CD4-positive, alpha-beta T cell (primary cell): ENCODE measurements at places on chromosomes 5 and 9. TPM values are rescaled to one million over a fixed set of nuclear protein-coding genes. Genes with fewer than 3 reads are reported as not detected.

DNAH5 gene
- total RNA-seq, result not detected

C9 gene
- not detected for total RNA-seq

MYO10 gene
- total RNA-seq, result not detected

LRRTM2 gene
- total RNA-seq, result 0.22 TPM

GRM6 gene
- total RNA-seq, result not detected

CDH9 gene
- not detected for total RNA-seq

SHB gene
- total RNA-seq, result 1.2 TPM

GPRIN1 gene
- total RNA-seq, result 0.22 TPM

CEL gene
- total RNA-seq, result 0.39 TPM

PFN3 gene
- total RNA-seq, result not detected

PCDHGC3 gene
- not detected for total RNA-seq

DNA sequence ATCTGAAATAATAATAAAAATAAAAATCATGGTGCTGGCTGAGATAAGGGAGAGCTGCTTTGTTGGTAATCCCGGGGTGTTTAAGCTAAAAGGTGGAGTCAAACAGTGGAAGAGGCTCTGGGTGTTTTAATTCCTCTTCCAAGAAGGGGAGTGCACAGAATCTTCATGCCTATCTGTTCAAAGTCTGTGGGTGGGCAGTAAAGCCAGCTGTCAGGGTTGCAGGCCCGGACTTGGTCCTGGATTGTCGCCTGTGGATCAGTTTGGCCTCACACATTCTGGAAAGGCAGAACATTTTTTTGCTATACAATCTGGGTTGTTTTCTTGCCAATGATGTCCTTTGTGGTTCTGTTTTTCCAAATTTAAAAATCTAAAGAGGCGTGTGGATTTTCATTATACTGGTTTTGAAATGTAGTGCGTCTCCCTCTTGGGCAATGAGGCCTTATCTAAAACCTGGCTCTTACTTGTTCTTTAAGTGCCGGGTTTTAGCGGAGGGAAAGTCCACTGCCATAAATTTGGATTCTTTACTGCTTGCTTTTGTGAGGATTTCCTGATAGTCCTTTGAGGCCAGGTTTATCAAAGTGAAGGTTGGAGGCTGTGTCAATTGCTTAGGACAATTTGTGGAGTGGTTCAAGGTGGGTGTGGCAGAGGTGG lies 5.8 kb downstream of the ANKDD1B start:
- no peak for DNase-seq

GRCh38 chr9:91034521-91034920 lies 232.9 kb downstream of the SYK start:
- no peak for DNase-seq

DNA sequence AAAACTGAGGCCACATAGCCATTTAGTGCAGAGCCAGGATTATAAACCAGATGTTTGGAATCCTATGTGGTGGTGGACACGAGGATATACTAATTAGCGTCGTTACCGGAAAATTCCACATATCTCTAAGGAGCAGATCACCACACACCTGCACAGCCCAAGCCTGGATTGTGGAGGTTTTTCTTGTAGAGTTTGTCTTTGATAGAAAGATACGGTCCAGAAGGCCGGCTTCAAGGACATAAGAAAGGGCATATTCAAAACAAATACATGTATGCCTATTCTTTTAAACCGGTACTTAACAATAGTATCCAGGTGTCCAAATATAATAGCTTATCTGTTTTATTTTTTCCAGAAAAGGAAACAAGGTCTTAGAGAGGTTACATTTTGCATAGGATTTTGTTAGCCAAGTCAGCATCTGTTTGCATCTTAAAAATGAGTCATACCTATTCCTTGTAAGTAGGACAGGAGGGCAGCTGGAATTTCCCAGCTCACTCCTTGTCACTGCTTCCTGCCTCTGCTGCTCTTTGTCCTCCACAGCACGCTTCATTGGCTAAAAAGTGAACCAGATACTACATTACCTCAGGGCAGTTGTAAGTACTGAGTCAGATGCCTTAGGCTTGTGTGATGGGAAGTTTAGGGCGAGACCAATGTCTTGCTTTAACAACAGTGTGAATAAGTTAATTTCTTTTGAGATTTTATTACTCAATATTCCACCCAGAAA lies 3.6 kb downstream of the TMC1 start:
- DNase-seq, result no peak

GRCh38 chr9:133552236-133552635 lies 17.7 kb downstream of the ADAMTSL2 start:
- DNase-seq, result no peak

DNA sequence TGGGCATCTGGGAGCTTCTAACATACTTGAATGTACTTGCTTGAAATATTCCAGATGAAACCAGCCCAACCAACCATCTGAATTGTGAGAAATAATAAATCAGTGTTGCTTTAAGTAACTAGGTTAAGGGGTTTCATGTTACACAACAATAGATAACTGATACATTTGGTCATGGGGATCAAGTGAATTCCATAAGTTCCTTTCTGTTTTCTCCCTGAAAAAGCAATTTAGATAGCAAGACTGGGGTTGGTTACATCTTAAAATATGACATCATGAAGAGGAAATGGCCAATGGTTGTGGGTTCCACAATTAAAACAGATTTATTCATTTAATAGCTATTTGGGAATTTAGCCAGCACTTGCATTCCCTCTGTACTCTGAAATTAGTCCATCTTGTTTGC lies 559.7 kb downstream of the TLR4 start:
- no peak for DNase-seq

DNA sequence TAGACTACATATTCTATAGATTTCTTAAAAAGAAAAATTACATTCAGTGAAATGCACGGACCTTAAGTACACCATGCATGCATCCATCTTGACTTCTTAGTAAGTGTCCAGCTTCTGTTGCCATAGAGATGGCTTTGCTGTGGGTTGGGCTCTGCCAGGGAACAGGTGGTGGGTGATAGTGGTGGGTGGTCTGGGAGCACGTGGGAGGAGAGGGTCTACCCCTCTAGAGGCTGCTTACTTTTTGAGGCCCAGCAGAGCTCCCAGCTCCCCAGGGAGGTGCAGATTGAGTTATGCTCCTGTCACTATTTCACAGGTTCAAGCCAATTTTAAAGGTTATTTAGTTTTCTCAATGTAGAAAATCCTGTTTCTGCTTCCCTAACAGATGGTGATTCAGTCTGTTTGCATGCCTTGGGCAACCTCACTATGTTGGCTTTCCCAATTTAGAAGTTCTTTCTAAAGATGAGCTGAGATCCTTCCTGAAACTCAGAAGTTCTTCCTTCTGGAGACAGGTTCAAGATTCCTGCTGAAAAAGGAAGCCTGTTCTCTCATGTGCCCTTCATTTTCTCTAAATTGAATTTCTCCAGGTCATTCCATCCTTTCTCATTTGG lies 107.4 kb upstream of the LHFPL2 start:
- DNase-seq, result no peak

- no peak for DNase-seq
These were observed 77.2 kb downstream of the TSPAN17 start for GRCh38 chr5:176724472-176724871.

DNA sequence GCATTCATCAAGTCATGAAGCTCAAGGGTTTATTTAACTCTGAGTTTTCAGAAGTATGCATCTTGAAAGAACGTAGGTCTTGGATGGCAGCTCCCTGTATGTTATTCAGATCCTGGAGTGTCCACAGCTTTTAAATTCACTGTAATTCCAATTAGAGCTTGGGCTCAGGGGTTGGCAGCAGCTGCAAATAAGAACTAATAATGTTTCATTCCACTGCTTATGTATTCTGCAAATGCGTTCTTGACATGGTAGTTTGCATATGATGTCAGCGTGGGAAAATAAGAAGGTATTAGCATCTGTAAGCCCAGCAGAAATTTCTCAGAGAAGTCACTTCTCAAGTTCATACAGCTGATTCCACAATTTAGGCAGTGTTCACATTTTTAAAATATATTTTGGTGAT lies 58.4 kb downstream of the RORB start:
- no peak for DNase-seq

DNA sequence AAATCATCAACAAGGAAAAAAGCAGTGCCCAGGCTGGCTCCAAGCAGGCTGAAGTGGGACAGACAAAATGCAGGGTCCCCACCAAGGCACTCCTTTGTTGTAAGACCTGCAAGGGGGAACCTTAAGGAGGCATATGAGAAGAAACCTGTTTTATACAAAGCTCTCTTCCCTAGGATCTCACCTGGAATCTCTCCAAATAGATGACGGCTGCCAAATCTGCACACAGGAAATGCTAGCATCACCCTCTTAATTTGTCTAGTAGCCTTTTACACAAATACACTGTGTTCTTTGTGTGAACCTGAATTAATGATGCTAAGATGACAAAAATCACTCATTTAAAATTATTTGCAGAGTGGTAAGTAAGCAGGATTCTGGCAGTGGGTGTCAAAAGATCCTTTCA lies 280.2 kb downstream of the SPOCK1 start:
- no peak for DNase-seq

- no peak for DNase-seq
These were observed 192.3 kb downstream of the MELK start for GRCh38 chr9:36765077-36765390.

- DNase-seq, result no peak
These were observed 12.4 kb downstream of the CCDC187 start for GRCh38 chr9:136291306-136292025.

GRCh38 chr9:37995348-37995737 lies 73.7 kb downstream of the SHB start:
- DNase-seq, result no peak

DNA sequence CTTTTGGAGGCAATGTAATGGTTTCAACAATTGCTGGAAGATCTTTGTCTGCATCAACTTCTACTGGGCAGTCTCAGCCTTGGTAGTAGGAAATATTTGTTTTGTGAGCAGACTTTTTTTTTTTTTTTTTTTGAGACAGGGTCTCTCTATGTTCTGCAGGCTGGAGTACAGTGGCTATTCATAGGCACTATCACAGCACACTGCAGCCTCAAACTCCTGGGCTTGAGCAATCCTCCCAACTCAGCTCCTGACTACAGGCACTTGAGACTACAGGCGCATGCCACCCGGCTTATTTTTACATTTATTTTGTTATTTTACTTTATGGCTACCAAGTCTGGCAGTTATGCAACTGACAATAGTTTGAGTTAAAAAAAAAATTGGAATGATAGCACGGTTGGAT lies 187.3 kb downstream of the SNX18 start:
- DNase-seq, result no peak

DNA sequence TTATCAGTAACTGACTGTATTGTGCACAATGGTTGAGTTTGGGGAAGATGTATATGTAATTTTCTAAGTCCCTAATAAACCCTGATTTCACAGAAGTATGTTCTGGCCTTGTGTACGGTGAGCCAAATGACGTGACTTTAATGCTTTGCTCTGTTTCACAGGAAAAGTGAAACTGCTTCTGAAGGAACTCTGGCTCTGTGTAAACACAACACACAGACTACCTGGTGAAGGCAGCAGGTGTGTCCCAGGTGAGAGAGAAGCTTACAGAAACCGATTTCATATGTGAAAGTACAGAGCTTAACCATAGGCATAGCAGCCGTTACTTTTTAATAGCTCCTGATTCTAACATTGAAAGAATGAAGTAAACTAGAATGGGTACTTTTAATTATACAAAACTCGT lies 31.9 kb downstream of the ICE1 start:
- no peak for DNase-seq

DNA sequence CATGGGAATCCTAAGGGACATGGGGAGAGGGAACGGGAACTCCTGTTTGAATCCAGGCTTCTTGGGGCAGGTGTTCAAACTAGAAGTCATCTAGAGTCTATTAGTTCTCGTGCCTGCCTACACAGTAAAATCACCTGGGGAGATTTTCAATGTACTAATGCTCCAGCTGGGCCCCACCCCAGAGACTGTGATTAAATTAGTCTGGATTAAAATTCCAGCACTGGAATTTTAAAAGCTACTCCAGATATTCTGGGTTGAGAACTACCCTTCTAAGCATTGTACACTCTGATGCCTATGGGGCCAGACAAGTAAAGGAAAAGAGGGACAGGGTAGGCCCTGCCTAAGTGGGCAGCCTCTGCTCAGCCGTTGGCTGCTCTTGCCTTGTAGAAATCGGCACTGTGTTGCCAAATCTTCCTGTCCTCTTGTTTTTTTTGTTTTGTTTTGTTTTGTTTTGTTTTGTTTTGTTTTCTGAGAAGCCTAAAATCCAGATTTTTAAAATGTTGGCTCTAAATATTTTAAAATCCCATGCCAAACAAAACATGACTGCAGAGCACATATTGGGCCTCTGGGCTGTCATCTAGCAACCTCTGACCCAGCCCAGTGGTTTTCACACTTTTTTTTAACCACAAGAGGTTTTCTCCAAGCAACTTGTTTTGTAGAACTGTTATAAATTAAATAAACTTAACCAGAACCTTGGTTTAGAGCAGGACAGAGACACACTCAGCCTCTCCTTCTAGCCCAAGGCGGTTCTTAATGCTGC lies 29.0 kb downstream of the ADRB2 start:
- DNase-seq, result no peak

DNA sequence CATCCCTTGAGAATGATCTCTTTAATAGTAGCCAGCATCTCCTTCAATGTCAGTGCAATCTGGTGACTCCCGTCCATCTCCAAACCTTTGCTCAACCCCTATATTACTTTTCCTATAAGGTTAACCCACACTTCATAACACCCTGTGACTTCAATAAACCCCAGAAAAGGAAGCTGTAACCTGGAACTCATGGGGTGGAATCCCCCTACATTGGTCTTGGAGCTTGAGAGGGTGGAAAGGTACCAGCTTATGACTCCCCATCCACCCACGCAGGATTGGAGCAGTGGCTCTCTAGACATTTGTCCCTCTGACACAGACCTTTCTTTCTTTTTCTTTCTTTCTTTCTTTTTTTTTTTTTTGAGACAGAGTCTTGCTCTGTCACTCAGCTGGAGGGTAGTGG lies 54.7 kb upstream of the ZFR start:
- DNase-seq, result no peak

DNA sequence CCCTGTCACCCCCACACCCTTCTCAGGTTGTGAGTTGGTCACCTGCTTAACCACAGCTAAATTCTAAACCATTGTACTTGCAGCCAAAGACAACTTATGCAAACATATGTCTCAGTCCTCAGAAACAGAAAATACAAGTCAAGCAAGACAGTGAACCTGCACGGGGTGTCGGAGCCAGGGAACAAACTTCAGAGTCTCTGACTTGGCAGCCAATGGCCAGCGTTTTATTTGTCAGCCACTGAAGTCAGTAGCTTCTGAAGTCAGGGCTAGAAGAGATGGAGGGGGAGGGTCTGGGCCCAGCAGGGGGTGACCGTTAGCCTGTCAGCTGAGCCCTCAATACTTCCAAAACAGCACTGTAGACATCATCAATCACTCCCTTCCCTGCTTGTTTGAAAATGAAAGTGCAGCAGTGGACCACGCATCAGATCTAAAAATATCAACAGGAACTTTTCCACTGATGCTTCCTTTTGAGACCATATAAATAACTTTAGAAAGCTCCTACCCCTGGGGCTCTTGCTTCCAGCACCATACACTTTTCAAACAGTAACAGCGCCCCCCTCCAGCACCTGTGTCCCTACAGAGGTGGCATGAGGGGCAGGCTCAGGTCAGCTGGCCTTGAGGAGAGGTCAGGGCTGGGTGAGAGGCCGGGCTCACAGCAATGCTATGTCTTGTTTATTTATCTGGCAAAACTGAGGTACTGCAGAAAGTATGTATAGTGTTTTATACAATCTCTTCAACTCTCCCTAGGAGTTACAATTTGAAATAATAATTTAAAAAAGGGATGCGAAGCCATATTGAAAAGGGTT lies 142.5 kb downstream of the ACER2 start:
- DNase-seq, result no peak

GRCh38 chr5:132498686-132499271 lies 8.2 kb upstream of the IRF1 start:
- no peak for DNase-seq
